ENCODE measurements at places on chromosomes 7 and 10.

GRCh38 chr7:44980393-44981034 is 1.7 kb upstream of the MYO1G start:
- no peak for DNase-seq

- DNase-seq: peak; percentile 88
Measured at GRCh38 chr10:93199191-93199751, 125.6 kb downstream of the CYP26A1 start.

DNA sequence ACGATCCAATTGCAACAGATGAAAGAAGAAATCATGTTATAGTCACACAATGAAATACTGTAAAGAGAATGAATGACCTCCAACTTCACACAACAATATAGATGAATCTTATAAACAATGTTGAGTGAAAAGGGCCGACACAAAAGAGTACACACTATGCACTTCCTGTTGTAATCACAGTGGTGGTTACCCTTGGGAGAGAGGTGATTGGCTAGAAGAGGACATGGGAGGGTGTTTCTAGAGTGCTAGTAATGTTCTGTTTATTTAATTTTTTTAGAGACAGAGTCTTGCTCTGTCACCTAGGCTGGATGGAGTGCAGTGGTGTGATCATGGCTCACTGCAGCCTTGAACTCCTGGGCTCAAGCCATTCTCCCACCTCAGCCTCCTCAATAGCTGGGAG is 82.5 kb downstream of the NDUFB2 start:
- DNase-seq: no peak

DNA sequence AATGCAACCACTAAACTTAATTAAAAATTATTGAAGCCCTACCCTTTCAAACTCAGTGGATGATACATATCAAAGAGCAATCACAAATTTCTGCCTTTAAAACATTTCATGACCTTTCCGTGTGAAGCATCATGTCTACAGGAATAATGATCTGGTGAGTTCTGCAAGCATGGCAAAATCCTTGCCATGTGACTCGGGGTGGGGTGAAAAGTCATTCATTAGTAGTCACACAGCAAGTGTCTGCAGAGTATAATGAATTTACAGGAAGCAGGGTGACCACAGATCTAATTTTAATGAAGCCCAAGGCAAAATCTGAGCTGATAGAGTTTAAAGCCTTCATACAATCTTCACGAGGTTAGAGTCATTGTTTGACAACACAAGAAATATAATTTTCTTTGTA is 351.9 kb downstream of the THSD7A start:
- no peak for DNase-seq

- no peak for DNase-seq
Measured at GRCh38 chr7:17038783-17039170, 157.0 kb upstream of the AGR3 start.

- peak; percentile 33 for DNase-seq
Measured at GRCh38 chr10:89003344-89003743, 12.7 kb downstream of the FAS start.

DNA sequence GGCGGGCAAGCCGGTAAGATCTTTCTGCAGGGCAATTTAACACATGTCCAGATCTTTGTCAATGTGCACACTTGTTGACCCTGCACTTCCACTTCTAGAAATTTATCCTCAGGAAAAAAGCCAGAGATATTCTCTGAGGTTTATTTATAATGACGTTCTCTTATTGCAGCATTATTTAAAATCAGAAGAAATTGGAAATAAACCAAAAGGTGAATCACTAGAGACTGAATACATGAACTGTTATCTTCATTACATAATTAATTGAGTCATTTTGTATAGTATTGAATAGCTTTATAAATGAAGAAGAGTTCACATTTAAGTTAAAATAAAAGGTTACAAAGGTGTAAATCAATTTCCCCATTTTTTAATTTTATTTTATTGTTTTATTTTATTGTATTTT is 16.3 kb upstream of the SAR1A start:
- DNase-seq: no peak

DNA sequence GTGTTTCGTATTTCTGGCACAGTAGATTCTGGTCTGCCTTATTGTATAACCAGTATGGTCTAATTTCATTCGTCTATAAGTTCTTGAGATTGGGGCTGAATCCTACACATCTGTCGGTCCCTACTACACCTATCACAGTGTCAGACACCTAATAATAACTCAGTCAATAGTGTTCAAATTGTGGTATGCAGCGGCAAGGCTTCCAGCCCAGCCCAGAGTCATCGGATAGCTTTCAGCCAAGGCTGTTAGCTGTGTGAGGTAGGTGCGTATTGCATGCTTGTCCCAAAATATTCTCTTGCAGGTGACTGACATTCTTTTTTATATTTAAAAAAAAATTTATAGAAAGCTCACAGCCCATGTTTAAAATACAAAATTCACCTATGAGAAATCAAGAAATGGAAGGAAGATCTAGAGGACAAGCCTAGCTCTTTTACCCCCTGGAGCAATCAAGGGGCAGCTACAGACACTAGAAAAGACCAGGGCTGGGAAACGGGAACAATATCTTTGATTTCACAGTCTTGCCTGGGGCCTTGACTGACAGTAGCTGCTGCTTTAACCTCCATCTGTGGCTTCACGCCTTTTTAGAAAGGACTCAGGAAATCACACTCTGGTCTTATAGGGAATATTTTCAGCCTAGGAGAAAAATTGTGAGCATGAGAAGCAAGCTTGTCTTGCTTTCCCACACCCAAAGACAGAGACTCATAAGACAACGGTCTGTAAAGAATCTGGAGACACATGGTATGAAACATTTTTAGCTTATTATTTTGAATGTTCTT is 9.5 kb upstream of the ASB4 start:
- no peak for DNase-seq

DNA sequence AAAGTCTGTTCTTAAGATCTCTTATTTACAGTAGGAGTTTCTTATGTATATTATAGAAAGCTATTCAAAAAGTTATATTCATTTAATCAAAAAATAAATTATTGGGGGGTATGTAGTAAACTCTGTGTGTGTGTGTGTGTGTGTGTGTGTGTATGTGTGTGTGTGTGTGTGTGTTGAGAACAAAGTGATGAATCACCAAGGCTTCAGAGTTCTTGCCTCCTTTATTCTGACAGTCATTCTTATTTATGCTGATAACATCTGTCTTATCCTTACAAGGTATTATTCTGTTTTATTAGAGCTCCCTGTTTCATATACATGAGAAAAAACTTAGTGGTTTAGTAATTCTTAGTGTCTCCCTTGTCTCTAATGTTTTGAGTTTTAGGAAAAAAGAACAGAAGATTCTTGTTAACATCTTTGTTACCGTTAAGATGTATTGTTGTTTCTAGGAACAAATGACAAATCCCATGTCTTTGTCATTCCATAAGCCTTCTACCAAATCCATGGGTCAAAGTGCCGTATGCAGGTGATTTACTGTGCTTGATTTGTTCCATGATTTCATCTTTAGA is 424.0 kb downstream of the EXOC4 start:
- DNase-seq: no peak

GRCh38 chr7:27165996-27166530 is 726 bp upstream of the HOXA9 start:
- no peak for DNase-seq

GRCh38 chr10:19683356-19683755 is 132.9 kb upstream of the PLXDC2 start:
- DNase-seq: peak; percentile 53

GRCh38 chr10:1402016-1402770 is 335.1 kb downstream of the ADARB2 start:
- no peak for DNase-seq

- DNase-seq: peak; percentile 61
Measured at GRCh38 chr7:45646996-45647825, 73.0 kb downstream of the ADCY1 start.

GRCh38 chr7:100175296-100175935 is 1.8 kb downstream of the GPC2 start:
- DNase-seq: no peak

GRCh38 chr10:63200431-63200830 is 67.3 kb downstream of the NRBF2 start:
- DNase-seq: no peak

DNA sequence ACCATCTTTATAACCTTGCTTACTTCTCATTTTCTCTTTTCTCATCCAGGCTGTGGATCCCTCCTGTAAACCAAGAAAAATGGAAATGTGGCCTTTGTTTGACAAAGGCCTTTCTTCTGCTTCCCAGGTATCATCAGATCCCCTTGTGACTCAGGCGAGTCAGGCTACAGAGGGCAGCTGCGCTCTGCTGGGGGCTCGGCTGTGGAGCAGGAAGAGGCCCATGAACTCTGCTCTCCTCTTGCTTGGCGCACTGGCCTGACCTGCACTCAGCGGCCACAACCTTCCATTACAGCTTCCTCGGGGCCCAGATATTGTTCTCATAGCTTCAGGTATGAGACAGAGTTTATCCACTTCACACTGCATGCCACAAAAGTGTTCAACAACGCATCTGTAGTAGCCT is 457.6 kb upstream of the COBL start:
- DNase-seq: no peak

GRCh38 chr10:57262892-57263291 is 901.8 kb upstream of the ZWINT start:
- DNase-seq: peak; percentile 2

- peak; percentile 72 for DNase-seq
Measured at GRCh38 chr10:44908066-44908749, 2.9 kb upstream of the TMEM72 start.

DNA sequence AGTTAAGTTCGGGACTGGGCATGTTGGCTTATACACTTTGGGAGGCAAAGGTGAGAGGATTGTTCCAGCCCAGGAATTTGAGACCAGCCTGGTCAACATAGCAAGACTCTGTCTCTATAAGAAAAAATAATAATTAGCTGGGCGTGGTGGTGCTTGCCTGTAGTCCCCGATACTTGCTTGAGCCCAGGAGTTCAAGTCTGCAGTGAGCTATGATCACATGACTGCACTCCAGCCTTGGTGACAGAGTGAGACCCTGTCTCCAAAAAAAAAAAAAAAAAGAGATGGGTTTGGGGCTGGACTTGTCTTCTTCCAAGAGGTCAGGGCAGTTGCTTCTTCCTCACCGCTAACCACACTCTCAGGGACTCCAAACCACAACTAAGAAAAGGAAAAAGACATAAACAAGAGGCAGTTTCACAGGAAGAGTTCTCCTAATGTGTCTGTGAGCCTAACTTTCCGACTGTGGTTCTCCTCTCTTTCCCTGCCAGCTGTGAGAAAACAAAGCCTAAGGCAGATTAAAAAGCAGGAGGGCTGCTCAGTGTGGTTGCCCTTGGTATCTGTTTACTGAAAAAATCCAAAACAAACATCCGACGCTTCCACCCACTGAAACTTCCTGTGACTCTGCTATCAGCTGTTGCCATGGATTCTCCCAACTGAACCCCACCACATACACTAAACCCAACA is 2.4 kb upstream of the SERPINE1 start:
- DNase-seq: peak; percentile 26

DNA sequence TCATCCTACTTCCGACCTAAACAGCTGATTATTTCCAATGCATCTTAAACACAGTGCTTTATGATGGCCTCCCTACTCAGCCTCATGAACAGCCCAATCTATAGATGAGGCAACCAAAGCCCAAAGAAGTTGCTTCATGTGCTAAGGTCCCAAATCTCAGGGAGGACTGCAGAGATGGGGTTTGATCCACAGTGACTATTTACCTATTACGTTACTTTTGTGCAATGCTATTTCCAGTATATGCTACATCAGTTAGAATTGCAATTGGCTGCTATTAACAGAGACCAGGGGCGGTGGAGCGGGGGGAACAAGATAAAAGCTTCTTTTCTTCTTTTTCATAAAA is 153.0 kb upstream of the TNS3 start:
- no peak for DNase-seq

DNA sequence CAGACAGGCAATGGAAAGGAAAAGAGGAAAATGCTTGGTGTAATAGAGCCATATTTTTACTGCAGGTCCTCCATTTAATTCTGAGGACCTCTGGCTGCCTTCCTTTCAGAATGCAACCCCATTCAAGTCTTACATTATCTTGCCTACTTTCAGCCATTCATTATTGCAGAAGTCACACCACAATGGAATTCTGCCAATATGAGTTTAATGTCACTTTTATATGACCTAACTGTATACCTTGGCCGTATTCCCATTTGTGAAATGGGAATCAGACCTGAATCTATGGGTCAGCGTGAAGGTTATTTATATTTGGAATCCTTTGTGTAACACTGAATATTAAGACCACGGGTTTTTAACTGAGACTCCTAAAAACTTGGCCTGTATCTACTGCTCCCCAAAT is 241.7 kb upstream of the AOAH start:
- DNase-seq: peak; percentile 43

DNA sequence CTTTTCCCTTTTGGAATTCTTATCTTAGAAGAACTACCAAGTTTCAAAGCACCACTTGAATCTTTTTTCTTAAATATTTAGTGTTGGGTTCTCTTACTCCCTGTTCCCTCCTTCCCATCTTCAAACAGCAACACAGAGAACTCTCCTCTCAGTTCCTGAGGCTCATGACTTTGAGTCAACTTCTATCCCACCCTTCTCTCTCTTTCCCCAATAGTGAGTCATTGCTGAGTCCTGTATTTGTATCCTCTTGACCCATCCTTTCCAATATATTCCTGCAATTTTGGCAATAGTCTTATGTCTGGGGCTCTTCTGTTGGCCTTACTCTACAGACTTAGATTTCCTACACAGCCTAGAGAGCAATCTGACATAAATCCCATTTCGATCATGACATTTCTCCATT is 20.8 kb upstream of the JCAD start:
- no peak for DNase-seq

- DNase-seq: no peak
Measured at GRCh38 chr10:98411768-98412167, 3.2 kb downstream of the PYROXD2 start.

- DNase-seq: peak; percentile 66
Measured at GRCh38 chr7:42082144-42082543, 154.9 kb downstream of the GLI3 start.

DNA sequence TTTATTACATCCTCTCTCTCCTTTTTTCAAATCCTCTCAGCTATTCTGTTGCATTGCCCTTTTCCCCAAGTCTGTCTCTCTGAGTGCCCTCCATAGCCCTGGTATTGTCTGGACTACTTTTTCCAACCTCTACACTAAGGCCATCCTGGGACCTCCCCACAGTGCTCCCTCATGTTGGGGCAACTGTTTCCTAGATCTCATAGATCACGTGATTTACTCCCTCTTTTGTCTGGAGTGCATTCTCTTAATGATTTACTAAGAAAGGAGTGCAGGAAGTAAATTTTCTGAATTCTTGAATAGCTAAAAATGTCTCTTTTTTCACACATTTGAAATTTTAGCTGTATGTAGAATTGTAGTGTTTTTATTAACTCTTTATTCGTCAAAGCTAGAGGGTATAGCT is 217.0 kb downstream of the PAXIP1 start:
- no peak for DNase-seq

DNA sequence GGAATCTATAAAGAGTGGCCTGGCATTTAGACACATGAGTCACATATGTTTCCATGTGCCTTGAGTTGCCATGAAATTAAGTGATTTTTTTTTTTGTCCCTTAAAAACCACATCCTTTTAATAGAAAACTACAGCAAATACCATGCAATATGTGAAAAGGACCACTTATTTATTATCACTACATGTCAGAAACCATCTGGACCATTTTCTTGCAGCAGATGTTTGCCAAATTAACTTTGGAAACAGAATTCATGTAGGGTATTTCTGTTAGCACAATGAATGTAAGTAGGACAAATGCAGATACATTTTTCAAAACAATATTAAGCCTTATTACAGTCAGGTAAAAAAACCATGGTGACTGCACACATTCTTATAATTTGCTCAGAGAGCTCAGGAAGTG is 230.6 kb downstream of the REEP3 start:
- DNase-seq: no peak

GRCh38 chr7:80671744-80672143 is 33.3 kb downstream of the CD36 start:
- DNase-seq: no peak

GRCh38 chr7:2253021-2253420 is 11.0 kb downstream of the NUDT1 start:
- DNase-seq: no peak

GRCh38 chr7:84674236-84674913 is 479.8 kb upstream of the SEMA3A start:
- DNase-seq: no peak

Data from eye (tissue), 1 donor.